Endothelial cell of umbilical vein (primary cell): ENCODE measurements at places on chromosomes 2 and 18. TPM values are rescaled to one million over a fixed set of nuclear protein-coding genes. Genes with fewer than 3 reads are reported as not detected.

GRCh38 chr2:120287183-120288015 lies 34.7 kb downstream of the RALB start:
- no peak for DNase-seq

DNA sequence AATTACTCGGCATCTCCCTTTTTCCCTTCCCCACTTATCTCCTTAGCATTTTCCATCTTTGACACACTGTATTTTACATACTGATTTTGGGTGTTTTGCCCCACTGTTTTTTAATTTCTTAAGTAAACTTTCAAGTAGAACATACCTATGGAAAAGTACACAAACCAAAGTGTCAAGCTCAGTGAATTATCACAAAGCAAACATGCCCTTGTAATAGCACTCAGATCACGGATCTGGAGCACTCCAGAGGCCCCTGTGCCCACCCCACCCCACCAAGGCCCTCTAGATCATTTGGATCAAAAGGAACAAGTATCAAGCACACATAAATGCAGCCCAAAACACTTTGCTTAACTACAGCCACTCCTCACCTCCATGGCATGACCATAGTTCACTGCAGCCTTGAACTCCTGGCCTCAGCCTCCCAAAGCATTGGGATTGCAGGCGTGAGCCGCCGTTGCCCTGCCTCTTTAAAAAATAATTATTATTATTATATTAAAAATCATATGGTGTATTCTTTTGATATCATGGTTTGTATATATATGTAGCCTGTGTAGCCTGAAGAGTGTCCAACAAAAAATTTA lies 38.1 kb downstream of the FER1L5 start:
- DNase-seq, result no peak

DNA sequence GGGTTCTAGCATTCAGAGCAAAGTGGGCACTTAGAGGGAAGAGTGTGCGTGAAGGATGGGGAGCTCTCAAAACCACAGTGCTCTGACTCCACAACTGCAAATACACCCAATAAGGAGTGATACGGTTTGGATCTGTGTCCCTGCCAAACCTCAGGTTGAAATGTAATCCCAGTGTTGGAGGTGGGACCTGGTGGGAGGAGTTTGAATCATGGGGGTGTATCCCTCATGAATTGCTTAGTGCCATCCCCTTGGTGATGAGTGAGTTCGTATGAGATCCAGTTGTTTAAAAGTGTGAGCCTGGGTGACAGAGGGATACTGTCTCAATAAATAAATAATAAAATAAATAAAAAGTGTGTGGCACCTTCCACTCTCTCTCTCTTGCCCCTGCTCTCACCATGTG lies 50.3 kb upstream of the CCDC85A start:
- no peak for DNase-seq

GRCh38 chr2:216170076-216170763 lies 61.1 kb downstream of the XRCC5 start:
- no peak for DNase-seq

- peak; percentile 45 for DNase-seq
Observed at GRCh38 chr2:138948070-138948539, 167.9 kb upstream of the NXPH2 start.

- no peak for DNase-seq
Observed at GRCh38 chr2:219959471-219959870, 332.0 kb downstream of the SLC4A3 start.

AQP12A gene
- not detected in 2 replicates for total RNA-seq

GKN1 gene
- not detected in 2 replicates for total RNA-seq

- no peak for DNase-seq
Observed at GRCh38 chr2:126878601-126879000, 20.1 kb upstream of the TEX51 start.

XIRP2 gene
- total RNA-seq, result 0.18 and 0.66 TPM in 2 replicates

- no peak for DNase-seq
Observed at GRCh38 chr2:16691261-16691660, 25.6 kb upstream of the CYRIA start.

GRCh38 chr2:60480089-60480773 lies 73.2 kb downstream of the BCL11A start:
- DNase-seq, result no peak

- no peak for DNase-seq
Observed at GRCh38 chr18:56678836-56679565, 27.8 kb downstream of the WDR7 start.

DNA sequence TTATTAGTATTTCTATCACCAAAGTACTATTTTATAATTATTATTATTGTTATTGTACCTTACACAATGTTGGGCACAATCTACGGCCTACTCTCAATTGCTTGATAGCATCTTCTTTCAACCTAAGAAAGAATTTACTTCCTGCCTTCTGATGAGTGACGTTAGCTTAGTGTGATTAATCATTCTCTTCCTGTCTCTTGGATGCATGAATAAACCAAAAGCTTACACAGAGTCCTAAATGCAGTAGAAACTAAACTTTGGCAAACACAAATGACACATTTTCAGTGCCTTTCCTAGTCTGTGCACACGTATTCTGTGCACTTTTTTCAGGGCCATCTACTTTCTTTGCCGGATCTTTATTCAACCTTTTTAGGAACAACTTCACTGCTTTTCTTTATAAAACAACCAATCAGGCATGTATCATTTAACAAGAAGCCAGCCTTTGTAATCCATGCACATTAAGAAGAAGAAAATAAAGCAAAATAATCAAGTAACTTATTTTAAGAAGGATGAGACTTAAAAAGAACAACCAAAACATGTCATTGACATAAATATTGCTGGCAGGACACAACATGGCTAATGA lies 19.1 kb downstream of the TRAK2 start:
- DNase-seq, result peak; percentile 74

DNA sequence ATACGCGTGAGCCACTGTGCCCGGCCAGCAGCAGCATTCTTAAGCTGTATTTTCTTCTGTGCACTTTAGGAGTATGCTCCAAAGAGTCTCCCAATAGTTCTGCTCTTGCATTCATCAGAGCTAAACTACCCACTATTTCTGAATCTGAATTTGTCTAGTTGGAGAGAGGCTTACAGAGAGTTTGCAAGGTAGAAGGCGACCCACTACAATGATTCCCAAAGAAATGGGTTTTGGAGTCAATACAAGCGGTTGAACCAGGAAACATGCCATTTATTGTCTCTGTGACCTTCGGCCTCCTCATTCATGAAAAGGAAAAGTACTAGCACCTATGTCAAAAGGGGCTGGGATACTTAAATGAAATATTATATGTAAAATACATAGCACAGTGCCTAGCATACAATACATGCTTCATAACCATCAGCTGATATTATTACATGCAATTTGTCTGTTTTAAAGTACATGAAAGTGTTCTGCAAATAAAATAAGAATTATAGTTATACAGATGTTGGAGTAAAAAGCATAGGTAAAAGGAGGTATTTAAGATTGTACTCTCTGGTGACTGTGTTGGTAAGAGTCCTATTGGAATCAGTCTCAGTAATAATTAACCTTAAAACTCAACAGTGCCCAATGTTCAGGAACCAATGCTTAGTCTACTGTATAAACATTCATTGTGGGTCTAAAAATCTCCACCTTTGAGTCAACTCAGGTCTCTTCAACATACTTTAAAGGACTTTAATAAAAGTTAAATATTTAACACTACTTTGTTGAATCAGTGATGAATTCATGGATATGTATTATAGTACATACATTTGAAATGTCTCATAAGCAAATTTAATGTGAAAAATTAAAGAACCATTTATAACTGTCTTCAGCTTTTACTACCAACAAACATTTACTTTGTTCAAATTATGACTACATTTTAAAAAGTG lies 89.8 kb upstream of the GRB14 start:
- DNase-seq, result no peak

DNA sequence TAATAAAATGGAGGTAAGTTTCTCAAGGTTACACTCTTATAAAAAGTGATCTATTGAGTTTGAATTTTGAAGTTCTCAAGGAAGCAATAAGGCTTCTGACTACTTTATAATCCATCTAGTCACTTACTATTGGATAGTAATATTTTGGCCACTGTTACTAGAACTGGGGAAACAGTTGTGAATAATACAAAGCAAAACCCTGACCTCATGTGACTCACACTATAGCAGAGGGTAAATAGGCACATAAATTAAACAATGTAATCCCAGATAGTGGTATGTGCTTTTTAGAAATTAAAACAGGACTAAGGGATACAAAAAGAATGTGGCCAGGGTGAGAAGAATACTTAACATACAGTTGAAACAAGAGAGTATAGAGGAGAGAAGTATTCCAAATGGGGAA lies 78.6 kb downstream of the CALCRL start:
- peak; percentile 85 for DNase-seq

FBXO15 gene
- not detected in 2 replicates for total RNA-seq

MC2R gene
- not detected in 2 replicates for total RNA-seq

ESPNL gene
- not detected in 2 replicates for total RNA-seq

GRCh38 chr2:184215745-184216144 lies 382.6 kb upstream of the ZNF804A start:
- DNase-seq, result no peak

GRCh38 chr18:62611453-62612288 lies 88.8 kb downstream of the ZCCHC2 start:
- DNase-seq, result no peak

DNA sequence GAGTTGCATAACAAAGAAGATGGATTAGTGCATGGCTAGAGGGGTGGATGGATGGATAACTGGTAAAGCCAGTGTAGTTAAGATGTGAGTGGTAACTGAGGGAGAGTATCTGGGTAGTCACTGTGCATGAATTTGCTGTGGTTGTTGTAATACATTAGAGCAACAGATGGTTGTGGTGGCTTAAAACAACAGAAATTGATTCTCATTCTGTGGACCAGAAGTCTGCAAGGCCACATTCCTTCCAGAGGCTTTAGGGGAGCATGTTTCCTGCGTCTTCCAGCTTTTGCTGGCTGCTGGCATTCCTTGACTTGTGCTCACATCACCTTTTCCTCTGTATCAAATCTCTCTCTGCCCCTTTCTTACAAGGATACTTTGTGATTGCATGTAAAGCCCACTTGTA lies 155.4 kb downstream of the ASB1 start:
- no peak for DNase-seq

- DNase-seq, result no peak
Observed at GRCh38 chr2:103230796-103231195, 469.0 kb downstream of the TMEM182 start.

GRCh38 chr18:8786483-8787370 lies 81.4 kb downstream of the MTCL1 start:
- DNase-seq, result no peak

CDCA7 gene
- 27.7 and 29.7 TPM in 2 replicates for total RNA-seq

- no peak for DNase-seq
Observed at GRCh38 chr2:100107906-100108647, 34.3 kb downstream of the AFF3 start.

DNA sequence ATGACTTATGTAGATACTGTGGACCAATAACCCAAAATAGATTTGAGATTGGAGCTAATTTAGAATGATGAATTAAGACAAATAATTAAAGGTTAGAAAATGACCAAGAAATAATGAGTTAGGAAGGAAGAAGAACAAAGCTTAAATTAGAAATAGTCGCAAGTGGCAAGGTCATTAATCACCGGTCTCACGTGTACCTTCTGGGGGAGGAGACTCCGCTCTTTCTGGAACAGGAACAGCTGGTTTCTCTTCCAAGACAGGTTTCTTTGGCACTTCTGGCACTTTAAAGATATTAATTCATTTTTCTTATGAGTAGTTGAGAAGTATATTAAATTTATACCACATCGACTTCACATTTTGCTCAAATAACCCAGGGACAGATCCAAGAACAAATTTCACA lies 156.7 kb downstream of the TTN start:
- no peak for DNase-seq

- DNase-seq, result no peak
Observed at GRCh38 chr2:56502616-56503015, 318.8 kb downstream of the CCDC85A start.

DNA sequence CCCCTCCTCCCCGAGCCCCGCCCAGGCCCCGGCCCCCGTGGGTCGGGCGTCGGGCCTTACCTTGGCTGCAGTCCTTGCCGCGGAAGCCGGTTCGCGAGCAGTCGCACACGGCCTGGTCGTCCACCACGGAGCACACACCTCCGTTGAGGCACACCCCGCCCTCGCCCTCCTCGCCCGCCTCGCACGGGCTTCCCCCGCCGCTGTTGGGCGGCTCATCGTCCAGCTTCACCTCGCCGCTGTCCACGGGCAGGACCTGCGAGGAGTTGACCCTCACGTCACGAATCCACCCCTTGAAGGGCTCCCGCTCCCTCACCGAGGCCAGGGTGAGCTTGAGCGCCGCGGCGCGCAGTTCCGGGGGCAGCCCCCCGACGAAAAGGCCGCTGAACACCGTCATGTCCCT lies 4.5 kb downstream of the NRXN1 start:
- DNase-seq, result no peak

DNA sequence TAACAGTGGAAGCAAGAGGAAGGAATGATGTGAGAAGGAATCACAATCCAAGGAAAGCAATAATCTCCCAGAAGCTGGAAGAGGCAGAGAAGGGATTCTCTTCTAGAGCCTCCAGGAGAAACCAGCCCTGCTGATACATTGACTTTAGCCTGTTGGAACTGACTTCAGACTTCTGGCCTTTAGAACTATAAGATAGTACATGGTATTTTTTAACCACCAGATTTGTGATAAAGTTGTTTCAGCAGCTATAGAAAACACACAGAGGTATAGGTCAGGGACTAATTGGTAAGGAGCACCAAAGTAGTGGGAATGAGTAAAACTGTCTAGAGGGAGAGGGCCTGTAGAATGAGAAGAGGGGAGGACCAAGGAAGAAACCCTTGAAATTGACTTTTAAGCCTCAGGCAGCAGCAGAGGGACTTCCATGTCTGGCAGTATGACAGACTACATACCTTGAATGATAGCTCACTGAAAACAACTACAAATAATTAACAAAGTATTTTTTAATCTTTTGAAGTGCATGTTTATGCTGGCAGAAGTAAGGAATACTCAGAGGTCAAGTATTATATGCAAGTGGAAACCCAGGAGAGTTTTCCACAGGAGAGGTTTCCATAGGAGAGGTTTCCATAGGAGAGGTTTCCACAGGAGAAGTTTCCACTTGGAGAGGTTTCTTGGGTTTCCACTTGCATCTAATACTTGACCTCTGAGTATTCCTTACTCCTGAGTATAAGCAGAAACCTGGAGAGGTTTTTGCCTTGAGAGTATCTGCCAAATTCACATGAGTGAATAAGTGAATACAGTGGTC lies 33.8 kb upstream of the TMEM17 start:
- DNase-seq, result no peak
